Gastroesophageal sphincter (tissue), 4 donors: ENCODE measurements at places on chromosomes 4 and X. TPM values are rescaled to one million over a fixed set of nuclear protein-coding genes. Genes with fewer than 3 reads are reported as not detected.

GRCh38 chr4:82864336-82864979, 26.5 kb downstream of the SEC31A start:
- ATAC-seq: no peak

DNA sequence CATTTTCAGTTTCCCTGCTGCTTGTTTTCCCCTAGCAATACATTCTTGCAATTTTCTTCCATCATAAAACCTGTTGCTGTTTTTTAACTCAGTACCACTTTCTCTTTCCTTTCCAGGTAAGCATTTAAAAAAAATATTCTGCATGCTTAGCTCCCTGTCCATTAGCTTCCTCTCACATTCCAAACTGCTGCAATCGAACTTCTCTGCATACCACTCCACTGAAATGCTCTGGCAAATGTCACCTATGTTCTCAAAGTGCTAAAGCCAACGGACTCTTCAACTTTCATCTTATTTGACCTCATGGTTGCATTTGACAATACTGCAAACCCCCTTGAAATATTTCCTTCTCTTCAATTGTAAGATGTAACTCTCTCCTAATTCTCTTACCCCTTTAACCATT, 192.7 kb downstream of the ANAPC10 start:
- no peak for ATAC-seq

CFP gene
- 18.4 TPM for total RNA-seq

DNA sequence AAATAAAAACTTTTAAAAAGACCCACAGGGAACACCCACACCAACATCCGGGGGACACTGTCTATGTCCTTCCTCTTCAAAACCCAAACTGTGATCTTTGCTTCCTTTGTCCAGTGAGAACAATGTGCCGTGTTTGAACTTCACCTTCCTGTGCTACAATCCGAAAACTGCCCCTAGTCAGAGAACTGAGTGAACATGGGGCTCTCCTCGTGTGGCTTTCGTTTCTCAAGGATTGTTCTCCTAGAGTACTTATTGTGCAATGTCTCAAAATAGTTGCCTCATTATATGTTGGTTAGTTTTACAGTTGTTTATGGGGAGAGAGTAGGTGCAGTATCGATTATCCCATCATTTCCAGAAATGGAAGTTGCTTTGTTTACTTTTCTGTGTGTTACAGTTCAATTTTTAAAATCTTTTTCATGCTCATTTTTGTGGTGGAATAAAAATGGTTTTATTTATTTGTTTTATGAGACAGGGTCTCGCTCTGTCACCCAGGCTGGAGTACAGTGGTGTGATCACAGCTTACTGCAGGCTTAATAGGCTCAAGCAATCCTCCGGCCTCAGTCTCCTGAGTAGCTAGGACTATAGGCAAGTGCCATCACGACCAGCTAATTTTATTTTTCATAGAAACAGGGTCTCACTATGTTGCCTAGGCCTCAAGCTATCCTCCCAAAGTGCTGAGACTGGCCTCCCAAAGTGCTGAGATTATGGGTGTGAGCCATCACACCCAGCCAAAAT, 29.9 kb downstream of the RBMX start:
- ATAC-seq: peak; percentile 58

DNA sequence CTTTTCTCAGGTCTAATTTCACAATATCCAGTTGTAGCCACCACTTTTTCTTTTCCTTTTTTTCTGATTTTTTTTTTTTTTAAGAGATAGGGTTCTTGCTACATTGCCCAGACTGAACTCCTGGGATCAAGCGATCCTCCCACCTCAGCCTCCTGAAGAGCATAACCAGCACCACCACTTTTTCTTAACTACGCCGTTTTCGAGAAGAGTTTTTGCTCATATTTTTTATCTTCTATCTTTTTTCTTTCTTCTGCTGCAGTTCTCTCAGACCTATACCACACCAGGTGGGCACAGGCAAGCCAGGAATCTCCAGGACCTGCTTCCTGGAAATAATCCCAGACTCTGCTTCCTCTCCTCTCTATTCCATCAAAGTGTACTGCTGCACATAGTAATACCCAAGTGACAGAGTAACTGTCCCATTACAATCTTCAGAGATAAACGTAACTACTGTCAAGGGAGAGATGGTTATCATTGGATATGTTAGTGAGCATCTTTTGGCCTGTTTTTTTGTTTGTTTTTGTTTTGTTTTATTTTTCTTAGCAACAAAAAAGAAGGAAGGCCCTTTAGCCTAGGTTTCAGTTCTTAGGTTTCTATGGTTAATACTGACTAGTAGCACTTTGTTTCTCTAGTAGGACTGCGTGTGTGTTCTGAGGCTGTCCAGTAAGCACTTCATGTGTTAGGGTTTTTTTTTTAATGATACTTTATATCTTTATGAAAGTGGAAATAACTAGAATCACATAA, 59.2 kb upstream of the TXK start:
- no peak for ATAC-seq

NLRP2B gene
- total RNA-seq: not detected

CXCL11 gene
- total RNA-seq: not detected

ADH1A gene
- not detected for total RNA-seq

- no peak for ATAC-seq
Measured at GRCh38 chr4:71941001-71941400, 90.8 kb upstream of the NPFFR2 start.

PDGFC gene
- 28.0 TPM for total RNA-seq

DNA sequence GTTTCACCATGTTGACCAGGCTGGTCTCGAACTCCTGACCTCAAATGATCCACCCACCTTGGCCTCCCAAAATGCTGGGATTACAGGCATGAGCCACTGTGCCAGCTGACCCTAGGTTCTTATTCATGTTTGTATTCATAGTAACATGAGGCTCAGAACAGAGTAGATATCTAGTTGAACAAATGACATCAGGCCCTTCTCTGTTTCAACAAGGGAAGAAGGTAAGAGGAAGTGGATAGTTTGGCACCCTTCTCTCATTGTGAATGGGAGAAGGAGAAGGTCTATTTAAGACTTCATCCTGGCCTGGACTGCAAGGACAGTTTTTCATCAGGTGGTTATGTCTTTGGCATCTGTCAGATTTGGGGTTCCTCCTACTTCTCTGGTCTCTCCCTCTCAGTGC, 13.8 kb downstream of the GJB1 start:
- ATAC-seq: no peak

DNA sequence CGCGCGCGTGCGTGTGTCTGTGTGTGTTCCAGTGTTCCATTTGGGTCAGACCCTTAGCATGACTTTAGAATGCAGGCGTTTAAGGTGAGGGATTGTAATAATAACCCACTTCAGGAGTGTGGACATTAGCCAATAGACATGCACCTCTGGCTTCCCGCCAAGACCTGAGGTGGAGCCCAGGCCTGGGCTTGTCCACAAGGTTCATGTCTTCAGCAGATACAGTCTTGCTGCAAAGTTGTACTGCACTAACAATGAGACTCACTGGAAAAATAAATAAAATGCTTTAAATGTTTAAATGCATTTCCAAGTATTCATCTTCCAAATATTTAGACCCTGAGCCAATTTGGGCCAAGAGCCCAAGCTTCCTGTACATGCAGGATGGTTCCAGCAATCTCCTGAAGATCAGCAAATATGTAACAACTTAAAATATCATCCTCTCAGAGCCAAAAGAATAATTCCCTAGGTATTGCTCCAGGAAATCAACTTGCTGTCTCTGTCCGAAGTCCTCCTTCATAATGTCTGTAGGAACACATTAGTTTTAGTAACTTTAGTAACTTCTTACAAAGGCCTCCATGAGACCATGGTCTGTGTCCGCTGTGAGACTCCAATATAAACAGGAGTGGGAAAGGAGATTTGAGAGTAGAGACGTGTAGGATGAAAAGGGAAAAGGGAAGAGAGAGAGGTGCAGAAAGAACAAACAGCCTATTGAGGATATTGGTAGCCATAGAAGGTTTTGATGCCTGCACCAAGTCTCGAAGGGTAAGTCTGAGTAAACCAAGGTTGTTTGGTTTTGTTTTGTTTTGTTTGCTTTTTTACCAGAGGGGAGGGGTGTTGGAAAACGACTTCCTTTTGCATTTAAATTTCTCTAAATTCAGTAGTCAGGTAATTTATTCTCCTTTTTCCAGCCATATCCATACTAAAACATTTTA, 98.5 kb upstream of the KLF3 start:
- peak; percentile 40 for ATAC-seq

GLRA2 gene
- total RNA-seq: not detected

SSX4B gene
- not detected for total RNA-seq

DNA sequence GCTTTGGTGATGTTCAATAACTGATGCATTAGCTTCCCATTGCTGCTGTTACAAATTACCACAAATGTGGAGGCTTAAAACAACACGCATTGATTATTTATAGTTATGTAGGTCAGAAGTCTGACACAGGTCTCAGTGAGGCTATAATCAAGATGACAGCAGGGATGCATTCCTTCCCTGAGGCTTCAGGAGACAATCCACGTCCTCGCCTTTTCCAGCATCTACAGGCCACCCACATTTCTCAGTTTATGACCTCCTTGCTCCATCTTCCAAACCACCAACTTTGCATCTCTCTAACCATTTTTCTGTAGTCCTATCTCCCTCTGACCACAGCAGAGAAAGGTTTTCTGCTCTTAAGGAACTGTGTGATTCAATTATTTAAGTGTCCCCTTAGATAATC, 92.5 kb downstream of the GASK1B start:
- no peak for ATAC-seq

SH3BGRL gene
- total RNA-seq: 366 TPM
